ENCODE measurements at places on chromosomes 5 and 9. TPM values are rescaled to one million over a fixed set of nuclear protein-coding genes. Genes with fewer than 3 reads are reported as not detected.

DNA sequence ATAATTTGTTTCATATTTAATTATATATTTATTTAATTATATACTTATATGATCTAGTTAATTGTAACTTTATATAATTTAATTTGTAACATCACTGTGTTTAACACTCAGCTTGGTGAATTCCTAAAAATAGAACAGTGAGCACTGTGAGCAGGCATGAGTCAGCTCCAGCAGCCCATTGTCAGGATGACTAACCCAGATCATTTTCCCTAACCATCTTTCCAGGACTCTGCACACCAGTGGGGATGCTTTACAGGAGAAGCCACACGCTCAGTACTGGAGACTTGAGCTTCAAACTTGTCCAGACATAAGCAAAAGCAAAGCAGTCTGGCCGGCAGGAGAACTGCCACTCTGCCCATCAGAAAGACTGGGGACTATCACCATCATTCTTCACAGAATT lies 446.2 kb upstream of the TRPC7 start:
- DNase-seq, result no peak

DNA sequence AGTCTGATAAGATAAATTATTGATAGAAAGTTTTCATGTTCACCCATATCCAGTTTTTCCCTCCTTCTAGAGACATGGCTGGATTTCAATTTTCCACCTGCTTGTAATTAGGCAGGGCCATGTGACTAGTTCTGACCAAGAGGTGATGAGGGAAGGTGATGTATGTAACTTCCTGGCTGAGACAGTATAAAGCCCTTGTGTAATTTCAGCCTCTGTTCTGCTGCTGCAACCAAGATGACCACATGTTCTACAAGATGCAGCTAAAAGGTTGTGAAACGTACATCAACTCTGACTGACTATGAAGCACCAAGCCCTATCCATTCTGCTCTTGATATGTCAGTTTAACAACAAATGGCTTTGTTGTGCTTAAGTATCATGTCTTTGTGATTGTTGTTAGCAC lies 376.5 kb upstream of the DAB2 start:
- no peak for DNase-seq

- DNase-seq, result peak; percentile 72
Observed at GRCh38 chr9:126514037-126514821, 99.5 kb upstream of the LMX1B start.

DNA sequence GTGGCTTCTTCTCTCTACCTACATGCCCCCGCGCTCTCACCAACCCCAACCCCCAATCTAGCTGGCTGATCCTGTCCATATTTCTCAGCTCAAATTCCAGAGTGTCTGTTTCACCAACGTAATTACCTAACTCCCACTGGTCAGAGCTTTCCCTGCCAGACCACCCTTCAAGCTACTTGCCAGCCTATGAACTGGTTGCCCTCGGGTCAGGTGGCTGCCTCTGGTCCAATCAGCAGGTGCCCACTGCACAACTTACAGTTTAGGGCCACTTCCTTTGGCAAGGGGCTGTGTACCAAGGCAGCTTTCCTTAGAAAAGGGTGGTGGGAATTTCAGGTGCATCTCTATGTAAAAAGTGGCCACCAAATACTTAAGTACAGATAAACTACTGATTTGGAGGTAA lies 92.2 kb upstream of the SLC30A5 start:
- no peak for DNase-seq

DNA sequence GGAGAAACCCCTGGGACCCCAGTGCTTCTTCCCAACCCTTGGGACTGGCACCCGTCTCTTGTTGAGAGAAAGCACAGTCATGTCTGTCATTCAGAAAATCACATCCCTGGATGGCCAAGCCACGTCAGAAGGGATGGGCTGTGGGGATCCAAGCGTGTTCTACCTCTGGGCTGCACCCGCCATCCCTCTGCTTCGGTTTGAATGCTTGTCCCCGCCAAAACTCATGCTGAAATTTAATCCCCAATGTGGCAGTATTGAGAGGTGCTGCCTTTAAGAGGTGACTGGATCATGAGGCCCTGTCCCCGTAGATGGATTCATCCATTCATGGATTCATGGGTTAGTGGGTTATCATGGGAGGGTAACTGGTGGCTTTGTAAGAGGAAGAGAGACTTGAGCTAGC lies 27.0 kb downstream of the CEL start:
- DNase-seq, result no peak

DNA sequence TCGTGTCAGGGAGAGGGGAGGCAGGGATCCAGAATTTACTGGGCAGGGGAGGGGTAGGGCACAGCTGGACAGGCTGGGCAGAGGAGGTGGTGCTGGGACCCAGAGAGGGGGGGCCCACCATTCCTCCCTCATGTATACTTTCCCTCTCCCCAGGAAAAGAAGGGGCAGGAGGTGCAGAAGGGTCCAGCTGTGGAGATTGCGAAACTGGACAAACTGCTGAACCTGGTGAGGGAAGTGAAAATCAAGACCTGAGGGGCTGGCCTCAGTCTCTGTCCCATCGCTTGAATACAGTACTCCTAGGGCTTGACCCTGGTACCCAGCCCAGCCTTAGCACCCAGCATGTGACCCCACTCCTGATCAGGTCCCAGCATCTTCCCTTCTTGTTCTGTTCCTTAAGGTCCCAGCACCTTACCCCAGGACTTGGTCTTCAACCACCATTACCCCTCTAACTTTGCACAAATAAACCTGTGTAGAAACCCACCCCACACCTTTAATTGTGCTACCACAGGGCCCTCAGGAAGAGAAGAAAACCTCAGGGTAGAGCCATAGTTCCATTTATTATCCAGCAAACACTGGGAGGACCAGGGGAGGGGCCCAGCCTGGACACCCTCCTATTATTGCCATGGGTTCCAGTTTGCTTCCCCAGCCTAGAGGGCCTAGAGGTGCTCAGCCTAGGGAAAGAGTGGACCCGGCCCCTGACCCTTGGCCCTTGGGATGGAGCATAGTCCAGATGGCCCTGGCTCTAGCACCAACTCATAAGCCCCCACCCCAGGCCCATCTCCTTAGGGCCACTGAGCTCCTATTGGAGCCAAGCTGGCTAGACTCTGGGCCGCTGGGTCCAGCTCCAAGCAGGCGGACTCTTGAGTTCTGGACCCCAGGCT lies 2.0 kb downstream of the ENHO start:
- no peak for DNase-seq

DNA sequence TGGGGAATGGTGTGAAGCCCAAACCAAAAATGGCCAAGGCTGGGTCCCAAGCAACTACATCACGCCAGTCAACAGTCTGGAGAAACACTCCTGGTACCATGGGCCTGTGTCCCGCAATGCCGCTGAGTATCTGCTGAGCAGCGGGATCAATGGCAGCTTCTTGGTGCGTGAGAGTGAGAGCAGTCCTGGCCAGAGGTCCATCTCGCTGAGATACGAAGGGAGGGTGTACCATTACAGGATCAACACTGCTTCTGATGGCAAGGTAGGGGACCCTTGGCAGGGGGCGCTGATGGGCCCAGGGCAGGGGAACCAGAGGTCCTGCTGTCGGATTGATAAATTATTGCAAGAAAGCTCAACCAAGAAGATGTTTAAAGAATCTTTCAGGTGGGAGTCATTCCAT lies 19.8 kb downstream of the ABL1 start:
- DNase-seq, result no peak

DNA sequence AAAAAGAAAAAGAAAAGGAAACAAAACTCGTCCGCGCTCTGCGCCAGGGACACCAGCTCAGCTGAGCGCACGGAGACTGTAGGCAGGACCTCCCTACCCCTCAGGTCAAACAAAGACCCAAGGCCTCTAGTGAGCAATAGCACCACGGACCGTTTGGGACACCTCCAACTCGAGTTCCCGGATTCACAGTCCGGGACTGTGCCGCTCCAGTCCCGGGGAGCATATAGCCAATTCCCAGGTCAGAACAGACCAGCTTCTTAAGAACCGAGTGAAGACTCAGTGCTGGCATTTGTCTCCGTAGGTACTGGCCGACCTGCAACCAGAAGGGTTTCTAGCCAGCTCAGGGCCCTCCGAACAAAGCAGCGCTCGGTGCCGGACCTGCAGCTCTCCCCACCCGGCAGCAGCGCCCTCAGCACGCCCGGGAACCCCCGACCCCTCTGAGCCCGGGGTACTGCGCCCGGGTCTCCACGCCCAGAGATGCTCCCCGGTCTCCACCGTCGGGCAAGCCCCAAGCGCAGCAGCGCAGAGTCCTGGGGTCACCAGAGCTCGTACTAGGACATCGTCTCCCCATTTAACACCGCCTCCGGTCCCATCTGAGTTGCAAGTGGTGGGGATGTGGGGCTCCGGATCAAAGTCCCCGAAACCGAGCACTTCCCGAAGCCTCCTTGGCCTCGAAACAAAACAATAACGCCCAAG lies 591 bp downstream of the ABCA1 start:
- DNase-seq, result peak; percentile 60

- DNase-seq, result no peak
Observed at GRCh38 chr5:68441309-68442073, 225.9 kb downstream of the PIK3R1 start.

DNA sequence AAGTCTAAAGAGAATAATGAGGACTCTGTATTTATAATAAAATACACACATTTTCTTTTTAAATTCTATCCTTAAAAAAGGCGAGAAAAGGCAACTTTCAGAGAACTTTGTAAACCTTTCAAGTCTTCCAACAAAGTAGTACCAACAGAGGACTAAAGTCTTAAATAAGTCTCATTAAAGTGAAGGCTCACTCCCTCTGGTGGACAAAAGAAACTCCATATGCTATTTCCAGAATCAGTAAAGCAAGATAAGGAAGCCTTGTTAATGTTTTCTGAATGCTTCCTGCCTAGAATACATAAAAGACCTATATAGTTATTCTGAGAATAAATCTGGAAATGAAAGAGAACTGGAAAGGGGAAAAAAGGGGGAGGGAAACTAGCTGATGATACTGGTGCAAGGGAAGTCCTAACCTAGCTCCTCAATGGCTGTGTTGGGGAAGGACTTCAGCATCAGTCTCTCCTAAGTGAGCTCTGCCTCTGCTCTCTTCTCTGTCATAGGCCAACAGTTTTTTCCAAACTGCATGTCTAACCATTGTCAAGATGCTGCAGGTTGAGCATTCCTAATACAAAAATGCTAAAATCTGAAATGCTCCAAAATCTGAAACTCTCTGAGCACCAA lies 7.2 kb downstream of the HMGCS1 start:
- no peak for DNase-seq

- DNase-seq, result no peak
Observed at GRCh38 chr5:84685121-84685894, 300.6 kb upstream of the EDIL3 start.

DNA sequence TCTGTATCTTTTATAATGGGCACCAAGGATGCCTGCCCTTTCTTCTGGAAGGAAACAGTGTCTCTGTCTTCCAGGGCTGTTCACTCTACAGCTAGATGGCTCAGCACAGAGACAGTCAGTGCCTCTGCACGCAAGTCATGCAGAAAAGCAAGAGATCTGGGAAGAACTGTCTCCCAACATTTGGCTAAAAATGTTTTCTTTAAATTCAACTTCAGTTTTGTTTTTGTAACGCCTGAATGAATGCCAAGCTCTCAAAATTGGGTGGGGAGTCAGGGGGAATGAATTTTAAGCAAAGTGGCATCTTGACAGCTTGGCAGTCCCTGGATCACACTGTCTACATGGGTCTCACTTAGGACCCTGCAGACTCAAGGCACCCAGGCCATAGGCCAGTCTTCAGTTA lies 12.6 kb downstream of the OLFML2A start:
- no peak for DNase-seq

DNA sequence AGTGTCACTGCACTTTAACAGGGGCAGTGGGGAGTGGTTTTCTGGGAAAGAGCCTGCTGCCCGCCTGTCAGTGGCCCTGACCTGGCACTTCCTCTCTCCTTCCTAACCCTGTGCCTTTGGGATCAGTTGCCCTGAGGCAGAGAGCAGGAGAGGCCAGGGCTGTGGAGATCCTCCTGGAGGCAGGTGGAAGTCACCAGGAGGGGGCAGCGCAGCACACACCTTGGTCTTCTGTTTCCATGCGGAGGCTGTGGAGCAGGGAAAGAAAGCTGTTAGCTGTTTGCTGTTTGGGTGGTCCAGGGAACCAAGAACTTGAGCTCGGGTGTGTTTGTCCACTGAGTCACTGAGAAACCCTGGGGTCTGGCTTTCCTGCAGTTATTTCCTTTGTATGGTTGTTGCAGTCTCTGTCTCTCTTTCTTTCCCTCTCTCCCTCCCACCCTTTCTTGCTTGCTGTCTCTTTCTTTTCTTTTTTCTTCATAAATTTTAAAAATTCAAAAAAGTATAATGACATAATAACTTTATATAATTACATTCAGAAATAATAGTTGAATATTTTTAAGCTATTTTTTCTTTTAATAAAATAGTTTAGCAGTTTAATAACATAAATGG lies 28.1 kb downstream of the NTRK2 start:
- no peak for DNase-seq

GRCh38 chr5:89105836-89106235 lies 222.9 kb upstream of the MEF2C start:
- DNase-seq, result no peak

DNA sequence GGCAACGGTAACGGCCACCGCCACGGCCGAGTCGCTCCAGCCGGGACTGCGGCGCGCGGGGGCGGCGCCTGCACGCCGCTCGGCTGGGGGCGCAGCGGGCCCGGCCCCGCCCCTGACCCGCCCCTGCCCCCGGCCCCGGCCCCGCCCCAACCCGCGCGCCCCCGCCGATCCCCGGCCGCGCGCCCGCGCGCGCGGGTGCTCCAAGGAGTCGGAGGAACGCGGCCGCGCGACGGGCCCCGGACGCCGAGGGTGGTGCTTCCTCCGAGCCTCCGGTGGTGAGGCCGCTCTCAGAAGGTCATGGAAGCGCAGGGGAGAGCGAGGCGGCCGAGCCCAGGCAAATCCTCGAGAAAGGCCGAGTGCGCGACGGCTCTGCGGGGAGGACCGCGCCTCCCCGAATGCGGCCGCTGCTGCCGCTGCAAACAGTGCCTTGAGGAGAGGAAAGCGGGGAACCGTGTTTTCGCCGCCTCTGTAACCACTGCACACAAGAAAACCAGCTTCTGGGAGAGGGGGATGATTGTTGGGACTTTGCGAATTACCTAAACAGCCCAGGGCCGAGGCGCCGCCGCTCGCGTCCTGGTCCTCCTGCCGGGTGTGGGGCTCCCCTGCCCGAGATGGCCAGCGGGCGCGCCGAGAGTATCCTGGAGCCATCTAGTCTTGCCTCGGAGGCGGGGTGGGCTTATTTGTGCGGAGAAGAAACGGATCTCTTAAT lies at the start of gene LIFR:
Gene LIFR, minus strand, starts transcription at position 48 of the 709 bp plus-strand sequence. CDS start 25,999 bp downstream, outside the sequence.
- DNase-seq, result peak; percentile 57

SGCD gene
- 0.83 TPM for total RNA-seq

PCDHAC1 gene
- 0.54 TPM for total RNA-seq

MYOT gene
- 5.7 TPM for total RNA-seq

GABRB2 gene
- total RNA-seq, result 3.2 TPM

NEUROG1 gene
- total RNA-seq, result not detected

STPG3 gene
- total RNA-seq, result not detected

ZNF658 gene
- 3.9 TPM for total RNA-seq

FOXI1 gene
- total RNA-seq, result not detected

SLIT3 gene
- 6.8 TPM for total RNA-seq

ARHGEF39 gene
- total RNA-seq, result 1.9 TPM

All from Peyer's patch (tissue), 4 donors.